ENCODE measurements at places on chromosomes 11 and 22. TPM values are rescaled to one million over a fixed set of nuclear protein-coding genes. Genes with fewer than 3 reads are reported as not detected.

Gene TCN2
- 24.2 TPM for total RNA-seq

DNA sequence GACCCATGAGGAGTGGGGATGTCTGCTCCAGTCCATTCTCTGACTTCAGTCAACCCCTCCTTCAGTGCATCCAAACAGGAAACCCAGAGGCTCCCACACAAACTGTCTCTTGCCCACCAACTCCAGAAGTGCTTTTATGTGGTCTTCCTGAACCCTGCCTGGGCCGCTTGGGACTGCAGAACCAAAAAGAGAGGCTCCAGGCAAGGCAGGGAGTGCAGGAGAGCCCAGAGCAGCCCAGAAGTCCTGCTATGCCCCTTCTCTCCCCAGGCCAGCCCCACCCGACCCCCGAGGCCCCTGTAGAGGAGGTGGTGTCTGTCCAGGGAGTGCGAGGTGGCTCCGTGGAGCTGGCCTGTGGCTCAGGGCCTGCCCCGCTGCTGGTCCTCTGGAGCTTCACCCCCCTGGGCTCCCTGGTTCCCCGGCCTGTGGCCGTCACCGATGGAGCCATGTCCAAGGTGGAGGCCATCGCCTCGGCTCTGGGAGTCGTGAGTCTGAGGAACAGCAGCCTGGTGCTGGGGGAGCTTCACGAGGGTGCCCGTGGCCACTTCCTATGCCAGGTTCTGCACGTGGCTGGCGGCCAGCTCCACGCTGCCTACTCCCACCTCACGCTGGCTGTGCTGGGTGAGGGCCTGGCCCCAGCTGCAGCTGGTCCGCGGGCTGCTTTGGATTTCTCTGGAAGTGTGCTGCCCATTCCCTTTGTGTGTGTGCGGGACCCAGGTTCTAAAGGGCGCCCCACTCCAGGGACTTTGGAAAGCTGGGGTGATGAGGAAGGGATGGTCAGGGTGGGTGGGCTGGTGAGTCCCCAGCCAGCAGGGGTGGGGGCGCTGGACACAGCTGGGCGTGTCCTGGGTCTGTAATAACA is 1.8 kb downstream of the VSIG10L2 start:
- DNase-seq, result no peak

Gene ANO5
- total RNA-seq, result 5.2 TPM

DNA sequence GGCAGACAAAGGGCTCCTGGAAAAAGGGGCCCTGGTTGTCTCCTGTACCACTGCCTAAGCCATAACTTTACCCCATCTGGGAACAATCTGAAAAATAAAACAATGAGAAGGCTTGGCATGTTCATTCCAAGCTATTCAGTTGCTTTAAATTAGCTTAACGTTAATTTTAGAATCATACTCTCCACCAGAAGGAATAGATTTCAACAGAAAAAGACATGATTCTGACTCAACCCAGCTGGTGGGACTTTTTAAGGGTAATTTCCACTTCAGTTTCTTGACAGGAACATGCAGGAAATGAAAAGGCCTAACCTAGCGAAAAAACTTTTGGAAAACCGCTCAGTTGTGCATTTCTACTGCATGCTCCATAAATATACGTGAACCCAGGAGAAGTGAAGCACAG is 7.9 kb downstream of the SF3A1 start:
- DNase-seq, result no peak

Gene TRIM6
- total RNA-seq, result 13.5 TPM

- DNase-seq, result no peak
Observed at GRCh38 chr11:119787074-119787461, 58.1 kb upstream of the NECTIN1 start.

Gene CRYAB
- total RNA-seq, result 106 TPM

DNA sequence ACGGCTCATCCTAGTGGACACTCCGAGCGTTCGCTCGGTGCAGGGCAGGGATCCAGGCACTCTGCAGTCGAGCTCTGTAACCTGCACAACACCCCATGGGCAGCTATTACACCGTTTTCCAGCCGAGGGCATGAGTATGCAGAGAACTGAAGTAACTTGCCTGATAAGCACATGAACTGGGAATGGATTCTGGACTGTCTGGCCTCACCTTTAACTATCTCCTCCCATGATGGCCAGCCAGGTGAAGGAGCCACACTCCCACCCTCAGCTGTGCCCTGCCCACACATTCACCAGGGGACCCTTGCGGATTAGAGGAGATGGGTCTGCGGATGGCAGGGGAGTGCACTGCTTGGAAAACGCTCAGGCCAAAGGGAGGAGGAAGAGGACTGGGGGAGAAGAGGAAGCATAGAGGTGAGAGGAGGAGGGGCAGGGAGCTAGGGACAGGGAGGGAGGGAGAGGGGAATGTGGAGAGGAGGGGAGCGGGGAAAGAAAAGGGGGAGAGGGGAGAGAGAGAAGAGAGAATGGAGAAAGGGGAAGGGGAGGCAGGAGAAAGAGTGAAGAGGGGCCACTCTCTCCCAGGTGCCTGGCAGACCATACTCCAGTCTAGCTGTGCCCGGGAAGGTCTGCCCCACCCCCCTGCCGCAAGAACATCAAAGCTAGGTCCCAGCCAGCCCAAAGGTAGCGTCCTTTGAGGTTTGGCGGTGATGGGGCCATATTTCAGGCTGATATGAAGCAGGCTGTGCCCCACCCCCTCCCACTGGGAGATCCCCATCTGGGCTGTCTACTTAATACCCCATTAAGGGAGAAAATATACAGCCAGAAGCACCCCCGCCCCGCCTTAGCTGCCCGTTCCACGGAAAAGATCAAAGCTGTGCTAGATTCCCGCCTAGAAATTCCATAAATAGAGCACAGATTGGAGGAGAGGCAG is 33.2 kb upstream of the TCF20 start:
- no peak for DNase-seq

GRCh38 chr11:123473941-123474677 is 44.0 kb downstream of the GRAMD1B start:
- no peak for DNase-seq

- DNase-seq, result peak; percentile 34
Observed at GRCh38 chr22:47783433-47784366, 1021.2 kb downstream of the TBC1D22A start.

- no peak for DNase-seq
Observed at GRCh38 chr22:40247976-40248375, 70.3 kb downstream of the TNRC6B start.

DNA sequence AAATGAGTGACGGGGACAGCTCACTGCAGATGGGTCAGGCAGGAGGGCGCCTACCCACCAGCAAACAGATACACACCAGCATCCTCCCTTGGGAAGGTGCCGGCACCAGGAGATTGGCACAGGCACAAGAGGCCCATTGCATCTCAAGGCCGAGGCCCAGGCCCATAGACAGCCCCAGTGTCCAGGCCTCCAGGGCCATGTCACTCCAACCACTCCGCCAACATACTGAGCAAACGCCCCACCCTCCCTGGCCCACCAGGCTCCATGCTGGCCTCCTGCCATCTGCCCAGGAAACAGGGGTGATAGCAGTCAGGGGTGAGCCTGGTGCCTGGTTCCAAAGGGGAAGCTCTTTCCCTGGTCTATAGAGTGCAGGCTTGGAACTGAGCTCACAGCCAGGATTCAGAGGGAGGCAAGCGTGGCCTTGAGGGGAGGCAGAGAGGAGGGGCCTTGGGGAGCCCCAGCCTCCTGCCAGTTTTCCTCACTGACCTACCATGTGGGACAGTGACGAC is 34.7 kb downstream of the PISD start:
- DNase-seq, result no peak

Gene MMP13
- not detected for total RNA-seq

GRCh38 chr11:116712428-116712827 is 60.4 kb downstream of the BUD13 start:
- DNase-seq, result no peak

Gene CDCA5
- total RNA-seq, result 1.9 TPM

DNA sequence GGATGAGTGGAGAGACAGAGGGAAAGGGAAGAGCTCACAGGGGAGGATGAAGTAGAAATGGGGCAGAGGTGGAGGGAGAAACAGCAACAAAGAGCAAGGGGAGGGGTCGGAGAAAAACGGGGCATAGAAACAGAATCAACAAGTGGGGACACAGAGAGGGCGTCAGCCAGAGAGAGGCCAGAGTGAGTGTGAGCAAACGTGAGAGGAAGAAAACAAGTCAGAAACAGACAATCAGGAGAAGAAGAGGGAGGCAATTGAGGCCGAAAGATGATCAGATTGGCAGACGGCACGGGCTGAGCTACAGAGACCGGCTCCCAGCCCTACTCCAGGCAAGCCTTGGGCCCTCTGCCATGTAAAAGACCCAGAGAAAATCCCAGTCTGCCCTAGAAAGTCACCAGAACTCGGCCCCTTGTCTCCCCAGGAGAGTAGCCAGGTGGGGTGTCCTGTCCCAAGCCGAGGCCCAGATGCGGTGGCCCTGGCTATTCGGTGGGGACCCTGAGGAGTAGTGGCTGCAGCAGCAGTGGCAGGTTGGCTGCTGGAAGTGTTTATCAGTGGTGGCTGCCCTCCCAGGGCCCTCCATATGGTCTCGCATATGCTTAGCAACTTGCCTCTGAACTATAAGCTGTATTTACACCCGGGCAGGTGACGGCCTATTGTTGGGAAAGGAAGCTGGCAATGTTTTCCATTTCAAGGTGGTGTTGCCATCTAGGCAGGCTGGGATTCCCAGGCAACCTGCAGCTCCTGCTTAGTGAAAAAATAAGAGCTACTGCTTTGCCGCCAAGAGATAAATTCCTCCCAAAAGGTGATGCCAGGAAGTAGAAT is 14.8 kb upstream of the TSPAN18 start:
- no peak for DNase-seq

DNA sequence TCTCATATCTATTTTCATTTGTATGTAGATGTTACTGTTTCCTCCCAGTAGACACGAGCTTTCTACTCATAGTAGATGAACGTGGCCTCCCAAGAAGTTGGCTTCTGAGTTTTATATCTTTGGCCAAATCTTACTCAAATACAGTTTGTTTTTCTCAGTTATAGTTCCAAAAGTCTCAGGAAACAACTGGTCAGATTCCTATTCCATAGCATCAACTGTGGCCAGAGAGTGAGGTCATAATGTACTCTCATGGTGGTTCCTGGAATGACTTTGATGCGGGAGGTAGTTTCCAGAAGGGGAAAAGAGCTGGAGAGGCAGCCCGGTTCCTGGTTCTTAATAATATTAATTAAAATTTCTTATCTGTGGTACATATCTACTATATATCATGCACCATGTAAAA is 77.3 kb downstream of the SLC17A6 start:
- no peak for DNase-seq

GRCh38 chr11:26143566-26144290 is 188.2 kb upstream of the ANO3 start:
- DNase-seq, result no peak

DNA sequence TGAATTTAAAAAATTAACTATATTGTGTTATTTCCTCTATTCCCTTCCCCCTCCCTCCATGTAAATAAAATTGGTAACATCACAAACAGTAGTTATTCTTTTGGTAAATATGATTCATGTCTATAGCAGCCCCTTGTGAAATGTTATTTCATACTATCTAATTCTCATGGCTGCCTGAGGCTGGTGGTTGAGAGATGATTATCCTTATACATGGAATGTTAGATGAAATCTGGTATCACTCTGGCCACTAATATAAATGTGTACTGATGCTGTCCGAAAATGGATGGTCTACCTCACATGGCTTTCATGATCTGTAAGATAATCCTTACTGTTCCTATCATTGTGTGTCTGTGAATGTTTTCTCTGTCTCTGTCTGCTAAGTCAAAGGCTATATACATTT is 25.0 kb upstream of the EXPH5 start:
- DNase-seq, result no peak

Gene SYT8
- 159 TPM for total RNA-seq

Gene BIK
- 2.5 TPM for total RNA-seq

DNA sequence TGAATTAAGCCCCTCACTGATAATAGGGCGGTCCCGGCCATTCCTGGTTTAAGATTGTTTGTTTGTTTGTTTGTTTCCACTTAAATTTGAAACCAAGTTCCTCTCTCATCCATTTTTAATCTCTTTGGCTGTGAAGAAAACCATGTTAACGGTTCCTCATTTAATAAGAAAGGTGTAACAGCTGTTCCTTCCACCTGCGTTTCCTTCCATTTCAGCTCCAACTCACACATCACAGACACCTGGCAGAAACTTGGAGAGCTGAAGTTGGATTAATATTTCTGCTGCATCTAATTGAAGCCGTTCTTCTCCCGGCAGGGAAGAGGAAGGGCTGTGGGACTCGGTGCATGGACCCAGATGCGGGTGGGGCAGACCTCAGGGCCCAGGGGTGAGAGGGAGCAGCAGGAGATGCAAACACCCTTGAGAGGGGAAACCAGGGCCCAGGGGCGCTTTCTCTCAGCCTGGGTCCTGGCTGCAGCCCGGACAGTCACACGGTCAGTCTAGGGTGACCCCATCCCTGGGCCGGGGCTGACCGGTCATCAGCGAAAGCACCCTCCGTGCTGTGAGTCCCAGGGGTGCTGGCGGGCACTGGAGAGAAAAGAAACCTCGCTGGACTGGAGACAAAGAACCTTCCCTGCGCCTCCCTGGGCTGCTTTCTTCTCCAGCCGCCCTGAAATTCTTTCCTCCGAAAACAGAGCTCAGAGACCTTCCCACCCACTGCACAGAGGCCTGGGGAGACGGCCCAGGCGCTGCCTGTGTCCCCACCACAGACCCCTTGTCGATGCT is 242.0 kb downstream of the BRD1 start:
- no peak for DNase-seq

Gene C11orf97
- total RNA-seq, result not detected

GRCh38 chr22:39360242-39360641 is 10.5 kb downstream of the SYNGR1 start:
- no peak for DNase-seq

GRCh38 chr11:70521475-70522308 is 123.4 kb downstream of the CTTN start:
- no peak for DNase-seq

Gene PC
- total RNA-seq, result 12.7 TPM

- no peak for DNase-seq
Observed at GRCh38 chr11:1283906-1284305, 25.5 kb downstream of the TOLLIP start.

- peak; percentile 96 for DNase-seq
Observed at GRCh38 chr11:74018331-74019005, 9.6 kb upstream of the UCP3 start.

GRCh38 chr11:102780491-102780918 is at the start of gene MMP10:
Gene MMP10, minus strand, starts transcription at chr11:102780628. Its CDS starts 37 bp downstream, at chr11:102780591.
- no peak for DNase-seq
